Activated CD8-positive, alpha-beta T cell treated with anti-CD3 and anti-CD28 coated beads, Interleukin-2, amount 10 ng/mL, durations not matched to agents 7 days and 5 days (primary cell): ENCODE measurements at places on chromosomes 3 and 15.

DNA sequence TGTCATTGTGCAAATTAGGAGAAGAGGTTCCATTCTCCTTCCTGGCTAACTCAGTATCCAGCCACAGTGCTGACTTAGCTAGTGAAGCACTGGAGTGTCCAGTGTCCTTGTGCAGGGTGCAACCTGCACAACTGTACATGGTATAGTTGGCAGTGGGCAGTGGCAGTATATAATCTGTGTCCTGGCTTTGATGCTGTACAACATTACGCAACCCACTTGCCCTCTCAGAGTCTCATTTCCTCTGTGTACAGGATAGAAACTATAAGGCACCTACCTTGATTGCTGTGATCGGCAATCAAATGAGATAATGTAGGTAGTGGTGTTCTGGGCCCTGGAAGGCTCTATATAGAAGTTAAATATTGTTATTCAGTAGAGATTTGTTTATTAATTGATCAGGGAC is 333.6 kb downstream of the CLSTN2 start:
- DNase-seq: no peak
- H3K27ac ChIP-seq: no peak overlapping the region
- peaks cover 3% of the 10 kb centered on the region for H3K27me3 ChIP-seq

DNA sequence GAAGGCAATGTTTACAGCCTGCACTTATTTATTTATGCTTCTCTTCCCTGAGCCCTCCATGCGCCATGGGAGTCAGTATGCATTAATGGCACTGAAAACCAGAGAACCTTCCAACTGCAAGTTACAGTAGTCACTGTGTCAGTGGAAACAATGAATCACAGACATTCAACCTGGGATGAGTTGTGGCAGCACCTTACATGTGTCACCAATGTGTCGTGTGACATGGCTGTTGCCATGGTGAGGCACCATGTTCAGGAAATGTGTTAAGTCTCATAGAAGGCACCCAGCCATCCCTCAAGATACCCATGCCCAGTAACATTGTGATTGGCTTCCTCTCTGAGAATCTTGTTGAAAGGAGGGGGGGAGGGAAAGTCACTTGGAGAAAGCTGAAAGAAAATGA is 105.0 kb downstream of the FOXP1 start:
- peaks cover 23% of the 10 kb centered on the region for H3K36me3 ChIP-seq
- H3K4me1 ChIP-seq: peaks cover 39% of the 10 kb centered on the region

DNA sequence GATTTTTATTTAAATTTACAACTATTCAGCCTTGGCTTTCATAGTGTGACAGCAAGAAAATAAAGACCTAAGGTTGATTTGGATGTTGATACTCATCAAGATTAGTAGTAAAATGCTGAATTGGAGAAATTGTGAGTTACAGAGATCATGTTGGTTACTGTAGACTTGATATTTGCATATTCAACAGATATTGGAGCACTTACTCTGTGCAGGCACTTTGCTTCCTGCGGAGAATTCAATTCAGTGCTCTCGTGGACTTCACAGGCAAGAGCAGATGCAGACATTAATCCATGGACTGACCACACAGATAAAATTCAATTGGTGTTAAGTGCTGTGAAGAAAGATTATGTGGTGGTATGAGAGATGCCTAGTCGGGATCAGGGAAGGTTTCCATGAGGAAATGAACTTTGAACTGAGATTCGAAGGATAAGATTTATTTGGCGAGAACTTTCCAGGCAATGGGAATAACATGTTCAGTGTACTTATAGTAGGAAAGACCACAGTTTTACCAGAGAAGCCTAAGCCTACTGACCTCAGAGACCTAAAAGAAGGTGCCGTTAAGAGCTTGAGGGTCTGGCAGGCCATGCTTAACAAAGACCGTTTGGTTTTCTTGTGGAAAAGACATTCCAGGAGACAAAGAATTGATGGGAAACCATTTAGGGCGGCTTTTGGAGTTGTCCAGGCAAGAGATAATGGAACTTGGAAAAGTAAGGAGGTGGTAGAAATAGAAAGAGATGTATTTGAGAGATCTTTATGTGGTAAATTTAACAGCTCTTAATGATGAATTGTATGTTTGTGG is 4.3 kb downstream of the SELENOT start:
- no peak overlapping the region for H3K4me3 ChIP-seq
- no peaks in the 10 kb centered on the region for H3K27me3 ChIP-seq
- DNase-seq: no peak
- peaks cover 42% of the 10 kb centered on the region for H3K36me3 ChIP-seq
- H3K27ac ChIP-seq: no peak overlapping the region

DNA sequence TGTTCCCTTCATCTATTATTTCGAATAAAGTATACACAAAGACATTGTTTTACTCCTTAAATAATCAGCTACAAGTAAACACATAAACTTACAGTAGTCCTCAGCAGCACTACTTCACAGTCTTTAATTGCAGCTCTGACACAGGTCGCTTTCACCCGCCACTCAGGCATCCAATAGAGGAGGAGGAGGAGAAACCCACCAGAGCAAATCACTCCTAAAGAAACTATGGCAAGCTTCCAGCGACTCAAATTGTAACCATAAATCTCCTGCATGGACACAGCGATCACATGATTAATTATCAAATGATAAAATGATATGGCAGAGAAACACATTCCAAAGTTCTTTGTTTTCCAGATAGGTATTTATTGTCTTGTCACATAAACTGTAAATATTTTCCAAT is 26.2 kb downstream of the ATP13A3 start:
- H3K4me3 ChIP-seq: no peak overlapping the region
- no peaks in the 10 kb centered on the region for H3K27me3 ChIP-seq
- peaks cover 12% of the 10 kb centered on the region for H3K36me3 ChIP-seq
- H3K27ac ChIP-seq: no peak overlapping the region
- no peak for DNase-seq

- DNase-seq: no peak
- H3K27me3 ChIP-seq: no peaks in the 10 kb centered on the region
- H3K4me1 ChIP-seq: peaks cover 30% of the 10 kb centered on the region
- no peak overlapping the region for H3K4me3 ChIP-seq
- peaks cover 17% of the 10 kb centered on the region for H3K36me3 ChIP-seq
- no peak overlapping the region for H3K27ac ChIP-seq
These were observed 44.9 kb downstream of the LPP start for GRCh38 chr3:188198760-188199327.

DNA sequence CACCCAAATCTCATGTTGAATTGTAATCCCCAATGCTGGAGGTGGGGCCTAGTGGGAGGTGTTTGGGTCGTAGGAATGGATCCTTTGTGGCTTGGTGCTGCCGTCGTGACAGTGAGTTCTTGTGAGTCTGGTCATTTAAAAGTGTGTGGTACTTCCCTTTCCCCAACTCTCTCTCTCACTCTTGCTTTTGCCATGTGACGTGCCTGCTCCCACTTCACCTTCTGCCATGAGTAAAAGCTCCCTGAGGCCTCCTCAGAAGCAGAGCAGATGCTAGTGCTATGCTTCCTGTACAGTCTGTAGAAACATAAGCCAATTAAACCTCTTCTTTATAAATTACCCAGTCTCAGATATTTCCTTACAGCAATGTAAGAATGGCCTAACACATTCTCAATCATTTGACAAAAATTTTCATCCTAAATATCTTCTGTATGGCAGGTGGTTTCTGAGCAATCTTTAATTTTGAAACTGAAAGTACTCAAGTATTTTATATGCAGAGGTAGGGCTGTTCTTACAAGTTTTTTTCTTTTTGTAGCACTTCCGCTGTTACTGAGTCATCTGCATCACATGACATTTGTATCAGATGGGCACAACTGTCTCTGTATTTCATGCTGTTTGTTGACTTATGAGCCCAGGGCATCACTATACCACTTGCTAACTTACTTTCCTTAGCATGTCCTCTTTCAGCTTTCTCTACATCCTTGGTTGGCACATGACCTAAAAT is 8.8 kb downstream of the RPL39L start:
- H3K27ac ChIP-seq: peak overlapping the region; percentile 94
- H3K36me3 ChIP-seq: peaks cover 73% of the 10 kb centered on the region
- H3K4me1 ChIP-seq: peaks cover 38% of the 10 kb centered on the region
- DNase-seq: peak; percentile 64
- no peaks in the 10 kb centered on the region for H3K27me3 ChIP-seq

DNA sequence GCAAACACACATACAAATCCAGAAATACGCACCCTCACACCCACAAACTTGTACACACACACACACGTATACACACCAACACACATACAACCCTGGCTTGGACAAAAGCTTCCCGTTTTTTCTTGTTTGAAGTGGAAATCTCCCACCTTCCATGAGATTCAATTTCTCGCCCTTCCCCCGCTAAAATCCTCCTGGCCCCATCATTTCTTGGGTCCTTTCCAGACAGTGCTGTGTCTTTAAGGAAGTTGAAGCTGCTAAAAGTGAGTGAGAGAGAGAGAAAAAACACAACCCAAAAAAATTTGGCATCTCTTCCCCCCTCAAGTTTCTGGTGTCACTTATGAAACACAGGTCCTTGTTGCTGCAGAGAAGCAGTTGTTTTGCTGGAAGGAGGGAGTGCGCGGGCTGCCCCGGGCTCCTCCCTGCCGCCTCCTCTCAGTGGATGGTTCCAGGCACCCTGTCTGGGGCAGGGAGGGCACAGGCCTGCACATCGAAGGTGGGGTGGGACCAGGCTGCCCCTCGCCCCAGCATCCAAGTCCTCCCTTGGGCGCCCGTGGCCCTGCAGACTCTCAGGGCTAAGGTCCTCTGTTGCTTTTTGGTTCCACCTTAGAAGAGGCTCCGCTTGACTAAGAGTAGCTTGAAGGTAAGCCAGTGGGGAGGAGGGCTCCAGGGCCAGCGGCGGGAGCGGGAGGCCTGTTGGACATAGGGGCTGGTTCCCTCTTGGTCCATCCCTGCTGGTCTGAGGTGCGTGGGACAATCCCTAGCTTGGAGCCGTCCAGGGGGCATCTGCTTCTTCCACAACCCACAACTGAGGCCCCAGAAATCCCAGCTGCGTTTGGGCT is at the start of gene ISLR:
ISLR (plus strand) TSS at position 331 of the 839 bp plus-strand sequence. CDS start 1,149 bp downstream, outside the sequence.
- no peaks in the 10 kb centered on the region for H3K4me1 ChIP-seq
- no peaks in the 10 kb centered on the region for H3K36me3 ChIP-seq
- peaks cover 2% of the 10 kb centered on the region for H3K27me3 ChIP-seq
- no peak within 1 kb of the TSS for H3K27ac ChIP-seq

DNA sequence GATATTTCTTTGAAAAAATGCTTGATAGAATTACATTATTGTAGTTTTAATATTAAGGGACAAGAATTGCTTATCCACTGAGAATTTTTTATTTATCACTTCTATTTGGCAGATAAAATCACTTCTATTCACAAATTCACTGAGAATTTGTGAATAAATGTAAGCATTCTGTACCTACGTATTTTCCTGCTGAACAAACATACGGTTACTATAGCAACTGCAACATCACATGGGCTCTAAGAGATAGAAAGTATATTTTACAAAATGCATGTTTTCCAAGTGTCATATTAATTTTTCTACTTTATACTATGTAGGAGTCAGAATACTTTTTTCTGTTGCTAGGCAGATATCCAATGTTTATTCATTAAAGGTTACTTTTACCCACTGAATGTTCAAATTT is 166.2 kb downstream of the ZIC1 start:
- H3K4me1 ChIP-seq: no peaks in the 10 kb centered on the region
- no peaks in the 10 kb centered on the region for H3K36me3 ChIP-seq
- no peak overlapping the region for H3K27ac ChIP-seq
- no peak overlapping the region for H3K4me3 ChIP-seq
- no peaks in the 10 kb centered on the region for H3K27me3 ChIP-seq
- no peak for DNase-seq

DNA sequence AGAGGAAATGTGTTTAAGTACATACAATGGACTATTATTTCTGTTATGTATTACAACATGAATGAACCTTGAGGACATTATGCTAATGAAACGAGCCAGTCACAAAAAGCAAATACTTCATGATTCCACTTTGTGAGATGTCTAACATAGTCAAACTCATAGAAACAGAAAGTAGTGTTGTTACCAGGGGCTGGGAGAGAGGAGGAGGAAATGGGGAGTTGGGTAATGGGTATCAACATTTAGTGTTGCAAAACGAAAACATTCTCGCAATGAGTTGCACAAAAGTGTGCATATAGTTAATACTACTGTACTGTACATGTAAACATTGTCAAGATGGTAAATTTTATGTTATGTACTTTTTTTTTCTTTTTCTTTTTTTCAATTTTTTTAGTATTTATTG is 194.3 kb downstream of the IL5RA start:
- H3K4me1 ChIP-seq: no peaks in the 10 kb centered on the region
- H3K27me3 ChIP-seq: no peaks in the 10 kb centered on the region
- no peak overlapping the region for H3K4me3 ChIP-seq
- no peak overlapping the region for H3K27ac ChIP-seq

DNA sequence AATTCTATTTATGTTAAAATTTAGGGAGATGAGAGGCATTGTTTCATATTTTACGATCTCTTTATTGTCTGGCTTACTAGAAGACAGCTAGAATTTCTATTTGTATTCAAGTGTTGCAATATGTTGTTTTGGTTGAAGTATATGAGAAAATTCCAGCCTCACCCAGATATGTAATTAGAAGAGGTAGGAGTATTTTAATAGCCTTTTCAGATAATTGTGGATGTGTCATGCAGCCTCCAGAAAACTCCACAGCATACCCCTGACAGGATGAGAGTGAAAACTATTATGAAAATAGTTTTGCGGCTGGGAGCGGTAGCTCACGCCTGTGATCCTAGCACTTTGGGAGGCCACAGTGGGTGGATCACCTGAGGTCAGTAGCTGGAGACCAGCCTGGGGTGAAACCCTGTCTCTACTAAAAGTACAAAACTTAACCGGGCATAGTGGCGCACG is 21.5 kb upstream of the USP3 start:
- no peak overlapping the region for H3K4me3 ChIP-seq
- no peak for DNase-seq
- no peaks in the 10 kb centered on the region for H3K27me3 ChIP-seq
- no peaks in the 10 kb centered on the region for H3K36me3 ChIP-seq
- H3K4me1 ChIP-seq: peaks cover 64% of the 10 kb centered on the region

- no peaks in the 10 kb centered on the region for H3K4me1 ChIP-seq
- H3K4me3 ChIP-seq: no peak overlapping the region
- no peak overlapping the region for H3K27ac ChIP-seq
- no peak for DNase-seq
These were observed 34.0 kb downstream of the MINDY4B start for GRCh38 chr3:150871192-150871591.

- H3K4me1 ChIP-seq: peaks cover 11% of the 10 kb centered on the region
- H3K27ac ChIP-seq: no peak overlapping the region
- H3K27me3 ChIP-seq: peaks cover 6% of the 10 kb centered on the region
- no peaks in the 10 kb centered on the region for H3K36me3 ChIP-seq
- peak; percentile 17 for DNase-seq
- H3K4me3 ChIP-seq: no peak overlapping the region
These were observed 63.2 kb upstream of the ATP11B start for GRCh38 chr3:182729903-182730674.

- no peak overlapping the region for H3K4me3 ChIP-seq
- no peaks in the 10 kb centered on the region for H3K27me3 ChIP-seq
- no peak for DNase-seq
These were observed 615.5 kb downstream of the ROBO2 start for GRCh38 chr3:77655396-77655795.

GRCh38 chr3:119856695-119857094 is 74.8 kb downstream of the NR1I2 start:
- no peak overlapping the region for H3K27ac ChIP-seq
- peaks cover 8% of the 10 kb centered on the region for H3K4me1 ChIP-seq
- peaks cover 60% of the 10 kb centered on the region for H3K36me3 ChIP-seq
- H3K4me3 ChIP-seq: no peak overlapping the region
